ENCODE measurements at places on chromosomes 11 and 22.
A peak's percentile ranks its signal among the peaks of the same experiment; 100 is the strongest.

GRCh38 chr11:74949753-74950137 lies 679 bp downstream of the SPCS2 start:
- DNase-seq: no peak

DNA sequence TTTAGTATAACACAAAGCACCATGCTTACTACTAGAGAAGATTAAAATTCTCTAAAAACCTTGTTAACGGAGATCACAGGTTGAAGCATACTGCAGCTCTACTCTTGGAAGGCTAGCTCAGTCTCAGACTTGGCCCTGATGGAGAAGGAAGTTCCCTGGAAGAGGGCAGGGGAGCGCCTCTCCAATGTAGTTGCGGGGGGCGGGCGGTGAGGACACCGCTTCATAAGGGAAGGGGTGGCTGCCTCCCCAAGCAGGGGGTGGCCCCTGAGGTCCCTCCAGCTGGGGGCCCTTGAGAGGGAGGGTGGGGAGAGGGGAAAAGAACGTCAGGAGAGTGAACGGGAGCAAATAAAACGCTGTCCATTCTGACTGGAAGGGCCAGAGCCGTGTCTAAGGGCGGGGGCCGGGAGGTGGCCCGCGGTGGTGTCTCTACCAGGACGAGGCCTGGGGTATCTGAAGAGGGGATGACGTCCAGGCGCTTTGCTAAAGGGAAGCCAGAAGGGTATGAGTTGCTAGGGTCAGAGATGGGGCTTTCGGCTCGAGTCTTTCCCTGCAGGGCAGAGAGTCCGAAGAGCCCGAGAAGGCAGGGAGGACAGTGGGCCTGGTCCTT lies 553 bp upstream of the USP47 start:
- DNase-seq: peak; percentile 6

DNA sequence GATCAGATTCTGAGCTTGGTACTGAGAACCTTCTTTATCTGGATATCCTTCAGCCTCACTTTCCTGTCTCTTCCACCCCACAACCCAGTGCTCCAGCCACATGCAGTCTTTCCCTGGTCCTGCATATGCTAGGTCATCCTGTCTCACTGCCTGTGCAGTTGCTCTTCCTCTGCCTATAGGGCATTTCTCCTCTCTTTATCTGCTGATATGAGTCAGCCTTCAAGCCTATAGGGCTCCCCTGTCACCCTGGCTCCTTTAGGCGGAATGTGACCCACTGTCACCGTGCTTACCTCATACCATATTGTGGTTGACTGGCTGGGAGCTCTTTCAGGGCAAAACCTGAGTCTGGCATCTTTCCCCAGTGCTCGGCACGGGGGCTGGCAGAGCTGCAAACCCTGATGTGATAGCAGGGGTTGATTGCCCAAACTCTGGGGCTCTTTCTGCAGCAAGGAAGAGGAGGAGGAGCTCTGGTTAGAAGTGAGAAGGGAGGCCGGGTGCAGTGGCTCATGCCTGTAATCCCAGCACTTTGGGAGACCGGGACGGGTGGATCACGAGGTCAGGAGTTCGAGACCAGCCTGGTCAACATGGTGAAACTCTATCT lies 26.3 kb downstream of the MEI1 start:
- DNase-seq: no peak

DNA sequence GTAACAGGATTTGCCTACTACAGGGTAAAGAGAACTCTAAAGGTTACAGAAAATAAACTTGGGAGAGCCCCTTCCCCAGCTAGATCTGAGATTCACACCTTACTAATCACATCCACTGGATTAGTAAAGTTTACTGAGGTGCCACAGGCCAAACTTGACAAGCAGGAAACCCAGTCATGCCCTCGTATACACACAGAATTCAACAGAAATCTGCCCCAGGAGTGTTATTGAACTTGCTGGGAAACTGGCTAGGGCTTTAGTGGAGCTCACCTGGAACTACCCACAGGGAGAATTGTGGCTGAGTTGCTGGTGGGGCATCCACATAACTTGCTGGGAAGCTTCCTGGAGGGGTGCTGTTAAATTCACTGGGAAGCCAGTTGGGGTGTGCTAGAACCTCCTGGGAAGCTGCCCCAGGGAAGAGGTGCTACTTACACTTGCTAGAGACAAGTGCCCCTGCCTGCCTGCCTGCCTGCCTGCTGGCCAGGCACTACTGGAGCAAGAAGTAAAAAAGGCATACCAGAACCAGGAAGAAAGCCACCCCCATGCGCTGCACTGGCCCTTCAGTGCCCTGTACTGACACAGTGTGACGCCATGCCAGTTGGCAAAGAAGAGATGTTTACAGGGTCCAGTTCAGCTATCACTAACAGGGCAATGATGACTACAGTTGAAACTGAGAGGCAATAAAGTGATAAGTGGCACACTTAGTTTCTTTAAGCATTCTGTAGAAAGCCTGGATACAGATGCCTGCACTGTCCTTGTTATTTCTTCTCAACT lies 106.5 kb downstream of the ALX4 start:
- no peak for DNase-seq

GRCh38 chr11:59728913-59729312 lies 15.3 kb upstream of the OR10V1 start:
- DNase-seq: no peak
